ENCODE measurements at places on chromosomes 13 and 19. TPM values are rescaled to one million over a fixed set of nuclear protein-coding genes. Genes with fewer than 3 reads are reported as not detected.
A peak's percentile ranks its signal among the peaks of the same experiment; 100 is the strongest.

DNA sequence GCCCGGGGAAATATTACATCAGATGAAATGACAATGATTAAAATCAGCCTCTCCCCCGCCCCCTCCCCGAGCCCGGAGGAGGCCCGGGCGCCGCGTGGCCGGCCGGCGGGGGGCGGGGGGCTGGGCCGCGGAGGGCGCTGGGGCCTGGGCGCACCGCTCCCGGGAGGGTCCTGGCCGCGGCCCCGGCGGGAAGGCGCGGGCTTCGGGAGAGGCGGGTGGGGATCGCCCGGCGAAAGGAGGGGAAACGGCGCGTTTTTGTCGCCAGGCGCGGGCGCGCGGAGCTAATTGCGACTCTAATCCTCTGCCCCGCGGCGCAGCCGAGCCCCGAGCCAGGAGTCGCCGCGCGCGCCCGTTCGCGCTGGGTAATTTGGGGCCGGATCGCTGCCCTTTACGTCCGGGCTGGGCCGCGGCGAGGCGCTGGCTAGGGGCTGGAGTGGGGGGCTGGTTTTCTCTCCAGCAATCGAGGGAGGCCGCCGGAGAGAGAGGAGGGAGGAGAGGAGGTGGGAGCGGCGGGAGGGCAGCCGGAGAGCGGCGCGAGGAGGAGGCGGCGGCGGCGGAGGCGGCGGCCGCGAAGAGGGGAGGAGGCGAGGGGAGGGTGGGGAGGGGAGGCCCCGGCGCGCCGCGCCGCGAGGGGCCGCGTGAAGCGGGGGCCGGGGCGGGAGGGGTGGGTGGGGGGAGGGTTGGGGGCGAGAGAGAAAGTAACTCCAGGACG, at the start of gene KCTD15:
TSS of gene KCTD15 (plus strand) at position 707 of the 712 bp plus-strand sequence. CDS start 3,585 bp downstream, outside the sequence.
- peaks cover 19% of the 10 kb centered on the region for H3K4me1 ChIP-seq
- DNase-seq: peak; percentile 83
- H3K27me3 ChIP-seq: no peaks in the 10 kb centered on the region

GRCh38 chr19:53581871-53582279, 43.9 kb downstream of the ZNF331 start:
- H3K27ac ChIP-seq: no peak overlapping the region
- no peak overlapping the region for H3K4me3 ChIP-seq
- H3K36me3 ChIP-seq: peaks cover 30% of the 10 kb centered on the region
- H3K4me1 ChIP-seq: no peaks in the 10 kb centered on the region

- H3K4me3 ChIP-seq: no peak overlapping the region
- H3K36me3 ChIP-seq: no peaks in the 10 kb centered on the region
- no peak overlapping the region for H3K27ac ChIP-seq
- DNase-seq: no peak
- H3K27me3 ChIP-seq: no peaks in the 10 kb centered on the region
- H3K4me1 ChIP-seq: no peaks in the 10 kb centered on the region
These were observed 7.0 kb upstream of the HSPH1 start for GRCh38 chr13:31168736-31169135.

The SBK3 gene
- 1.5 TPM for total RNA-seq

The SLC27A5 gene
- total RNA-seq: 18.0 TPM

GRCh38 chr19:32349051-32349450, 3.6 kb downstream of the ZNF507 start:
- no peaks in the 10 kb centered on the region for H3K27me3 ChIP-seq

- H3K36me3 ChIP-seq: no peaks in the 10 kb centered on the region
- no peaks in the 10 kb centered on the region for H3K27me3 ChIP-seq
- no peaks in the 10 kb centered on the region for H3K4me1 ChIP-seq
- H3K4me3 ChIP-seq: no peak overlapping the region
These were observed 5.2 kb downstream of the DUXA start for GRCh38 chr19:57161985-57162539.

DNA sequence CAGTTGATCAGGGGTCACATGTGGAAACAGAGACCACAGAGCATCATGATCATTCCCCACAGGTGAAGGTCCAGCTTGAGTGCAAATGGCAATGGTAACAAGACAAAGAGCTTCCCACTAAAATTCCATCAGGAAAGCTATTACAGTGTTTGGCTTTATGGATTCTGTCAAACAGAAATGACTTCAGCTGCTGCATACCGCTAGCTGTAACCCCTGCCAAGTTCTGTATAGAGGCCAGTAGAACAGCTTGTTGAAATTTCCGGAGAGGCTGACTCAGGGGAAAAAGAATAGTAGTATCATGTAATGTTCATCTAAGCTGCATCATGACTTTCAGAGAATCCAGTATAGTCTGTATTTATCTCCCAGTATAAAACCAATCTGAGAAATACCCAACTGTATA, 1704.7 kb downstream of the SLITRK5 start:
- no peak overlapping the region for H3K4me3 ChIP-seq
- peaks cover 2% of the 10 kb centered on the region for H3K4me1 ChIP-seq
- H3K27ac ChIP-seq: no peak overlapping the region

The FFAR3 gene
- not detected for total RNA-seq

The ZNF790 gene
- total RNA-seq: 7.3 TPM

The OR7C1 gene
- total RNA-seq: not detected

DNA sequence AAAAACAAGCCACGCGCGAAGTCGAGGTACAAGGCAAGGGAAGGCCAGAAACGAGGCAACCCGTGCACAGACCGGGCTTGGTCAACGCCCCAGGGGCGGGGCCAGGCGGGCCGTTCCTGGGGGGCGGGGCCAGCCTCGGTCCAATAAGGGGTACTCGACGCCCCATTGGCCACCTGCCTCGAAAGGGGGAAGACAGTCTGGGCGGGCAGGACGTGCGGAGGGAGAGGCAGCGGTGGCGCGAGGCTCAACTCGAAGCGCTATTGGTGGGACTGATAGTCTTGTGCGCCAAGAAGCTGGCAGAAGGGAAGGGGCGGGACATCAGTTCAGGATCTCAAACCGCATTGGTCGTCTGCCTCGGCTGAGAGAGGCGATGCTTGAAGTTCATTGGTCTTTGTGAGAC, at the start of gene LYPD4:
TSS of gene LYPD4 (minus strand) at position 83 of the 400 bp plus-strand sequence. CDS start 5,398 bp downstream, outside the sequence.
- H3K27ac ChIP-seq: no peak within 1 kb of the TSS
- H3K36me3 ChIP-seq: no peaks in the 10 kb centered on the region
- peak; percentile 68 for DNase-seq
- H3K4me1 ChIP-seq: no peaks in the 10 kb centered on the region
- no peak within 1 kb of the TSS for H3K4me3 ChIP-seq

DNA sequence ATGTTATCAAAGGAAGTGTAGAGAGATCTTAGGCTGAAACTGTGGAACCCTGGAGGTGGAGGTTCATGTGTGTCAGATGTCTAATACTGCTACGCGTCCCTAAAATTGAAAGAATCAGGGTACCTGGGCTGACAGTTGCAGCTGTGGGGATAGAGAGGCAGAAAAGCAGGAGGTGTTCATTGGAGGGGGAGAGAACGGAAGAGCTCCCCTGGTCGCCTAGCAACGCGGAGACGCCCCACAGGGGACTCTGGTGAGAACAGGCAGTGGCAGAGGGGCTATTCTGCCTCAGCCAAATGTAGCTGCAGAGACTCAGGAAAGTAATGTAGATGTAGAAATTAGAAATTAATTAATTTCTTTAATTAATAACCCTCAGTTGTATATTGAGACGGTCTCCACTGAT, 10.1 kb upstream of the ZNF835 start:
- H3K4me1 ChIP-seq: no peaks in the 10 kb centered on the region
- DNase-seq: no peak
- H3K27ac ChIP-seq: no peak overlapping the region
- no peaks in the 10 kb centered on the region for H3K36me3 ChIP-seq

DNA sequence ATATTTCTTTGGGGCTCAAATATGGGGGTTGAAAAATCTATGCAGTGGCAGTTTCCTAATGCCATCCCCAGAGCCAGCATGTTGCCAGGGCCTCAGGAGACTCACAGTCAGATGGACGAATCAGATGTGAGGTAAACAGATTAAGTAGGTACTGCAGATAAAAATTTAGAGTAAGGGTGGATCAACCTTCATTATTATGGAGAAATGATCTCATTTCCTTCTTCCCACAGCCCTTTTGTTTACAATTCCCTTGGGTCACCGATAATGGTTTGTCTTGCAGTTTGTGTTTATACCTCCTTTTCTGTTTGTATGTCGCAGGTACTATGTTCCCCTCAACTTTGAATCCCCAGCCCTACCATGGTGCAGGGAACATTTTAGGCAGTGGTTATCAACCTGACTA, 20.0 kb downstream of the DIAPH3 start:
- peaks cover 15% of the 10 kb centered on the region for H3K36me3 ChIP-seq
- no peaks in the 10 kb centered on the region for H3K27me3 ChIP-seq
- H3K4me3 ChIP-seq: peak overlapping the region; percentile 2
- DNase-seq: no peak
- H3K27ac ChIP-seq: no peak overlapping the region

The ATP8A2 gene
- total RNA-seq: 1.3 TPM

DNA sequence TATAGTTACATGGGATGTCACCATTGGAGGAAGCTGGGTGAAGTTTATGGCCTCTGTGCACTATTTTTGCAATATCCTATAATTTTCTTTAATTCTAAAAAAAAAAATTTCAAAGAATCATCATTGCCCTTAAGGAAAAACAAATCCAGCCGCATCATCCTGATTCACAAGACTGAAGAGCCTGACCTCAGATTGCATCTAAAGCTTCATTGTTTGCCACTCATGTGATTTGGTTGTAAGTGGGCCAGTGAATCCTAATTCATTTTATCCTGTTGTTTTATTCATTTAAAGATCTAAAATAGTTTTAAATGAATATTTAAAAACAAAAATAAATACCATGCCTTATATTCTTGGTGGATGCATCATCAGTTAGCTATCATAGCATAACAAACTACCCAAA, 504.5 kb downstream of the TBC1D4 start:
- H3K36me3 ChIP-seq: no peaks in the 10 kb centered on the region
- H3K4me3 ChIP-seq: no peak overlapping the region
- no peak overlapping the region for H3K27ac ChIP-seq
- H3K27me3 ChIP-seq: no peaks in the 10 kb centered on the region
- no peaks in the 10 kb centered on the region for H3K4me1 ChIP-seq

DNA sequence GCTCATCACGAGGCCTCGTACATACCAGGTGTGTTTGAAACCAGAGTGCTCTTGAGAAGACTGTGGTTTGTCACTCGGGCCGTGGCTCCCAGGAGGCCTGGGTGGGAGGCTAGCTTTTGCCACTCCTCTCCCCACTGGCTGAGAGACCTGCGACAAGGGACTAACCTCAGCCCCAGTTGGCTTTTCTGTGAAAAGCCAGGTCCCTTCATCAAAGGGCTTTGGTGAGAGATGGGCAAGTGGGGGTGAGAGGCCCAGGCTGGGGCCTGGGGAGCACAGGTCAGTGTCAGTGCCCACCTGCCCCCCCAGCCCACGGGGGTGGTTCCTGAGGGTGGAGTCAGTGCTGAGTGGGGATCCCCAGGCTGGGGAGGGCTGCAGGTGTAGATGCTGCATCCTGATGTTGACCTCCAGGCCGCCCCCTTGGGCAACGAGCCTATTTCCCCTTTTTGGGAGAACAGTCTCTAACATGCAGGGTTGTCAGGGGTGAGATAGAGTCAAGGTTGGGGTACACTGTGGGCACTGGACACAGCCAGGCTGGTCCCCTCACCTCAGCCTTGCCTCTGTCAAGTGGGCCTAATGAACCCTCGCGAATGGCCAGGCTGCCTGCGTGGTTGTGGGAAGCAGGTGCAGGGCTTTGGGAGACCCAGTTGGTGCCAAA, 661 bp downstream of the KCNJ14 start:
- DNase-seq: no peak
- peaks cover 45% of the 10 kb centered on the region for H3K36me3 ChIP-seq
- H3K4me1 ChIP-seq: no peaks in the 10 kb centered on the region

GRCh38 chr13:77521595-77522367, 13.7 kb upstream of the SCEL start:
- H3K4me1 ChIP-seq: peaks cover 2% of the 10 kb centered on the region
- H3K27ac ChIP-seq: peak overlapping the region; percentile 12
- H3K36me3 ChIP-seq: no peaks in the 10 kb centered on the region
- H3K27me3 ChIP-seq: no peaks in the 10 kb centered on the region

The ZNF77 gene
- total RNA-seq: 4.6 TPM

- H3K4me3 ChIP-seq: no peak overlapping the region
- no peaks in the 10 kb centered on the region for H3K4me1 ChIP-seq
- H3K27ac ChIP-seq: no peak overlapping the region
- no peak for DNase-seq
- no peaks in the 10 kb centered on the region for H3K36me3 ChIP-seq
- H3K27me3 ChIP-seq: no peaks in the 10 kb centered on the region
These were observed 267.3 kb downstream of the DLEU7 start for GRCh38 chr13:50576156-50576555.

- no peak for DNase-seq
- H3K4me1 ChIP-seq: no peaks in the 10 kb centered on the region
- no peak overlapping the region for H3K27ac ChIP-seq
- H3K36me3 ChIP-seq: peaks cover 14% of the 10 kb centered on the region
- H3K4me3 ChIP-seq: no peak overlapping the region
These were observed 42.6 kb downstream of the USP12 start for GRCh38 chr13:27128825-27129627.

DNA sequence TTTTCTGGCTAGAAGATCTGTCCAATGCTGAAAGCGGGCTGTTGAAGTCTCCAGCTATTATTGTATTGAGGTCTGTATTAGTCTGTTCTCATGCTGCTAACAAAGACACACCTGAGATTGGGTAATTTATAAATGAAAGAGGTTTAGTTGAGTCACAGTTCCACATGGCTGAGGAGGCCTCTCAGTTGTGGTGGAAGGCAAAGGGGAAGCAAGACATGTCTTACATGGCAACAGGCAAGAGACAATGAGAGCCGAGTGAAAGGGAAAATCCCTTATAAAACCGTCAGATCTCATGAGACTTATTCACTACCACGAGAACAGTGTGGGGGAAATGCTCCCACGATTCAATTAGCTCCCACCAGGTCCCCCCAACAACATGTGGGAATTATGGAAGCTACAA, 980.4 kb downstream of the SLITRK5 start:
- no peak for DNase-seq
- no peak overlapping the region for H3K4me3 ChIP-seq
- H3K27me3 ChIP-seq: no peaks in the 10 kb centered on the region
- H3K27ac ChIP-seq: no peak overlapping the region
- no peaks in the 10 kb centered on the region for H3K36me3 ChIP-seq

DNA sequence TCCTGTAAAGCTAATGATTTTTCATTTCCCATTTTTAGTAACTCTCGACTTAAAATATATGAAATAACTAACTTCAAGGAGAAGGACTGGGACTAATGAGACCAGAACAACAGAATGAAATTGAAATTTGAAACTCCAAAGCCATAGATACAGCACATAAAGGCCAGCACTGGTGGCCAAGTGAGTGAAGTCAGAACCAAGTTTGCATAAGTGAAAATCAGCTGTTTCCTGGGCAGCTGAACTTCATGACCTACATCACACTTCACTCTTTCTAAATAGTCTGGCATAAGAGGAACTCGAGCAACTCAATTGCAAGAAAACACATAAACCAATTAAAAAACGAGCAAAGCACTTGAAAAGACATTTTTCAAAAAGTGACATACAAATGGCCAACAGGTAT, 84.5 kb downstream of the DCLK1 start:
- H3K4me3 ChIP-seq: no peak overlapping the region
- H3K27me3 ChIP-seq: no peaks in the 10 kb centered on the region
- H3K36me3 ChIP-seq: no peaks in the 10 kb centered on the region
- peaks cover 3% of the 10 kb centered on the region for H3K4me1 ChIP-seq
- H3K27ac ChIP-seq: no peak overlapping the region
- DNase-seq: no peak

The SYNGR4 gene
- total RNA-seq: not detected

Data from endodermal cell (in vitro differentiated cells).